SK-N-MC (cell line): ENCODE measurements at places on chromosomes 4 and X.

DNA sequence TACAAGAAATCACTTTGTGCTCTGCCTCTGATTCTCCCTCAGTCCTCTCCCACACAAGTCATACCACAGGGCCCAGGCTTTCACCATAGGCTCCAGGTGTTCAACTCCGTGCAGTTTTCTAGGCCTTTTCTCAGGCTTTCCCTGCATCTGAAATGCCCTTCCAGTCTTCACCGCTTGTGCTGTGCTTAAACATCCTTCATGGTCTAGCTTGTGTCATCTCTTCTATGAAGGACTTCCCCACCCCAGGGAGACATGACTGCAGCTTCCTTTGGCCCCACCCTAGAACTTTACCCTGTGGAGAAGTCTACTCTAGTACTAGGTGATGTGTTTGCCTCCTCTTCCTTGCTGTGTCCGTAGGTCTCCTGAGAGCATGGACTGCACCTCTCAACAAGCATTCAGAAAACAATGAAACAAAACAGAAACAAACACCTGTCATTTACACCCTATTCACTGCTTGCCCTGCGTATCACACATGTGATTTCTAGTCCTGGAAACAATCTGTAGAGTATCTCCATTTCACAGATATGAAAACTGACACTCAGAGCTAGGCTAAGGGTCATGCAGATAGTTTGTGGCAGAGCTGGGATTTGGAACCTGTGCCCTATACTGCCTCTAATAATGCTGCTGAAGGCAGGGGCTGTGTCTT, 22.7 kb upstream of the LEF1 start:
- DNase-seq: no peak

DNA sequence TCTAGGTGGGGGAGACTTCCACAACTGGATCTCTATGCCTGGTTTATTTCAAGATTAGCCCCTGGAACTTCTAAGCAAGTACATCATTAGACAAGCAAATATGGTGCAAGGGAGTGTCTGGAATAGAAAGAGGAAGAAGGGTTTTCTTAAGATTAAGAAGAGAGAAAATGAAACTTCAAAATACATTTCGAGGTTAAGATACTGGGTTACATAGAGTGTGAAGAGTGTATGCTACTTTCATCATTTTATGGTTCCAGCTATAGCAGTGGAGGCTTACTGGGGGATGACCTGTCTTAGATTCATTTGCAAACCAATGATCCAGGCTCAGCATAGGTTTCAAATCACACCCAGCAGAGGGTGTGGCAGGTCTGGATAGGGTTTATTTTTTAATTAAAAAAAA, 144.4 kb upstream of the GATB start:
- DNase-seq: no peak

DNA sequence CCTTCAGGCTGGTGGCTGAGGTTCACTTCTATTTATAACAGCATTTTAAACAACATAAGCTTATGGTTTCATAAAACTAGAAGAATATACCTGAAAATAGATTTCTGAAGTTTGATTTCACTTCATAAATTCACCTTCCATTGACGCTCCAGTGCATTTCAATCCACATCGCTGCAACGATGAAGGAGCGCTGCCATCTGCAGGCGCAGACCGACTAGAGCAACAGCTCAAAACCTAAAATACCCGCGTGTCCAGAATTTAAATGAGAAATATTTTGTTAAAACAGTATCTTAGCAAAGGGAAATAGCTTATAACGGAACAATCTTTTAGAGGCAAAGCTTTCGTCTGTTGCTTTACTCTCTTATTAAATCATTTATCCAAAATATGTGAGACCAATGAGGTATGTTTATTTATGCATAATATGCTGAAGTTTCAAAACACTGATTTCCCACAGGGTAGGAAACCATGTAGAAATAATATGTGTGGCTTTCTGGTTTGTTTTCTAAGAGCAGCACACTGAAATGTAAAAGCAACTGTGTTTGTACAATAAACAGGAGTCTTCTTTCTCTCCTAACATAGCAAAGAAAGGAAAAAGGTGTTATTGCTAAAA, 816.4 kb upstream of the FRG1 start:
- DNase-seq: no peak

- no peak for DNase-seq
Measured at GRCh38 chr4:13208558-13209193, 275.5 kb downstream of the RAB28 start.

DNA sequence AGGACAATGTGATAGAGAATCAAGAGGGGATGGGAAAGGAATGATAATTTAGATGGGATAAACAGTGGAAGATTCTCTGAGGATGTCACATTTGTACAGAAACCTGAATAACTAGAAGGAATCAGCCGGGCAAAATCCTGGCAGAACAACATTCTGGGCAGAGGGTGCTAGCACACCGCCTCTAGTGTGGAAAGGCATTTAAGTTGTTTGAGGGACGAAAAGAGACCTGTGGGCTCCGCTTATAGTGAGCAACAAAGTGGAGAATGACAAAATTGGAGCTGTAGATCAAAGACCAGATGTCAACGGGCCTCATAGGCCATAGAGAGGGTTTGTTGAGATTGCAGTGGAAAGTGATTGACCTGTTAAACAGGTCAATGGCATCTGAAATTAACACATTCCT, 596.0 kb upstream of the SLIT2 start:
- no peak for DNase-seq

DNA sequence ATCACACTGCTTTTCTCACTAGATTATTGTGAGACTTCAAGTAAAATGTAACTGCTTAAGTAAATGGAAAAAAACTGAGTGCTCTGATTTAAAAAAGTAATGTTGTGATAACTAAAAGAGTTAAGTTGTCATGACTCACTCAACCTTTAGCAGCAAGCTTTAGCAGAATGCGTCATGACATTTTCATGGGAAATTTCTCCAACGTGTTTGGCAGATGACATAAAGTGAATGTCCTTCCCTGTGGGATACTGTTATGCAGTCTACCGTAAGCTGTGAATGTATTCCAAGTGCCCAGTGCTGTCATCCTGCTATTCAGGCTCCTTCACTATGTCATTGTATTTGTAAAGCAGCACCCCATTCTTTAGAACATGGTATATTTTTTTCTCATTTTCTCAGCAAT, 136.2 kb downstream of the CPXCR1 start:
- DNase-seq: no peak

- DNase-seq: no peak
Measured at GRCh38 chrX:69124108-69124507, 41.1 kb downstream of the PJA1 start.

GRCh38 chrX:101655534-101655933, 4.1 kb downstream of the ARMCX2 start:
- no peak for DNase-seq

GRCh38 chrX:118347131-118347530, 1.2 kb downstream of the WDR44 start:
- no peak for DNase-seq

GRCh38 chr4:22014222-22014741, 65.7 kb upstream of the KCNIP4 start:
- no peak for DNase-seq

GRCh38 chr4:15654593-15655222, 449 bp downstream of the FBXL5 start:
- no peak for DNase-seq

GRCh38 chr4:19729886-19730651, 521.6 kb upstream of the SLIT2 start:
- DNase-seq: no peak

DNA sequence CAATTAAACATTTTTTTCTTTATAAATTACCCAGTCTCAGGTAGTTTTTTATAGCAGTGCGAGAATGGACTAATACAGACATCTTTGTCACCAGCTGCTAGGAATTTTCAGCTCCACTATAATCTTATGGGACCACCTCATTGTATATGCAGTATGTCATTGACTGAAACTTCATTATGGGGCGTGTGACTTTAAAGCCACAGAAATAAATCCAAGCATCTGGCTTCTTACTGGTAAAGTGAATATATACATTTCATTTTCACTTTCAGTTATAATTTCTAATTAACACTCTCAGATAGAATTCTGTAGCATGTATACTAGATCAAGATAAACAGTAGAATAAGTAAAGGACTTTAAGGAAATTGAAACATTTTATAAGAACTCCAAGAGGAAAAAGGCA, 21.9 kb downstream of the IL15 start:
- no peak for DNase-seq

DNA sequence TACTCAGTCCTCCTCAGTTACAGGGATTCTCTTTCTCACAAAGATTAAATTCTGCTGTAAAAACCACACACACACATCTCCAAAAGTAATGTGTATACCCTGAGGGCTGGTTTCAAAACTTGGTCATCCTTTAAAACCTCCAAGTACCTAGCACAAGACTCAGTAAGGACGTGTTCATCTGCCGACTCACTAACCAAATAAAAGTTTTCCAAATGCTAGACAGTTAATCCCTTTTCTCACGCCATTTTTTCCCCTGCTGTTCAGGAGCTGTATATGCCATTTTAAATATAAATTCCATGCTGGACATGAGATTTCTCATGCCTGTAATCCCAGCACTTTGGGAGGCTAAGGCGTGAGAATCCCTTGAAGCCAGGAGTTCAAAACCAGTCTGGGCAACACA, 3.9 kb upstream of the SAT1 start:
- no peak for DNase-seq

- DNase-seq: no peak
Measured at GRCh38 chr4:27915822-27916221, 1055.2 kb downstream of the STIM2 start.

DNA sequence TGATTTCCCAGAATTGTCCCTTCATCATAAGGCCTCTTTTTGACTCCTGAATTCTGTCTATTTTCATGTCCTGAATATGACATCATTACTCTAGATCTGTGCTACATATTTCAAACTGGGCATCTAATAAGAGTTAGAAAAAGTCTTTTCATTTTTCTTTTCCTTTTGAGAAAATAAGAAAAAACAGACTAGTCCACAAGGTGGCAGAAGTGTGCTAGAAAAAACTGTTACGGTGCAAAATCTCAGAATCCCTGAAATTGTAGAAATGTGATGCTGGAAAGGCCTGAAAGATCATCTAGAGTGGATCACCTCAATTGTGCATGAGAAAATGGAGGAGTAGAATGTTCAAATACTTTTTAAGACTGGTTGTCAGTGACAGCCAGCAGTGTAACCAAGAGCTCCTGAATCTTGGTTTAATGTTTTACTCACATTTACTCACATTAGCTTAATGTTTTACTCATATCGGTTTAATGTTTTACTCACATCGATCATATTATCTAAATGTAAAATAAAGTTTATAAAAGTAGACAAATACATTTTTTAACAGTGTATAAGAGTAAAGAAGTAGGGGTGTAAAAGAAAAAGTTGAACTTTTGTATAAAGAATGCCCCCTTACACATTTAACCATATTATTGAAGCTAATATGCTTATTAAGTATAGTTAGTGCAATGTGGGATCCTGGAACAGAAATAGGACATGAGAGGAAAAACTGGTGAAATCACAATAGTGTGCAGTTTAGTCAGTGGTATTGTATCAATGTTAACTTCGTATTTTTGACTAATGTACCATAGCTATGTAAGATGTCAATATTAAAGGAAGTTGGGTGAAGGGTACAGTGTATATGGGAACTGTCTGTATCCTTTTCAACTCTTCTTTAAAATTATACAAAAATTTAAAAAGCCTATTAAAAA, 15.2 kb downstream of the ASB11 start:
- no peak for DNase-seq

DNA sequence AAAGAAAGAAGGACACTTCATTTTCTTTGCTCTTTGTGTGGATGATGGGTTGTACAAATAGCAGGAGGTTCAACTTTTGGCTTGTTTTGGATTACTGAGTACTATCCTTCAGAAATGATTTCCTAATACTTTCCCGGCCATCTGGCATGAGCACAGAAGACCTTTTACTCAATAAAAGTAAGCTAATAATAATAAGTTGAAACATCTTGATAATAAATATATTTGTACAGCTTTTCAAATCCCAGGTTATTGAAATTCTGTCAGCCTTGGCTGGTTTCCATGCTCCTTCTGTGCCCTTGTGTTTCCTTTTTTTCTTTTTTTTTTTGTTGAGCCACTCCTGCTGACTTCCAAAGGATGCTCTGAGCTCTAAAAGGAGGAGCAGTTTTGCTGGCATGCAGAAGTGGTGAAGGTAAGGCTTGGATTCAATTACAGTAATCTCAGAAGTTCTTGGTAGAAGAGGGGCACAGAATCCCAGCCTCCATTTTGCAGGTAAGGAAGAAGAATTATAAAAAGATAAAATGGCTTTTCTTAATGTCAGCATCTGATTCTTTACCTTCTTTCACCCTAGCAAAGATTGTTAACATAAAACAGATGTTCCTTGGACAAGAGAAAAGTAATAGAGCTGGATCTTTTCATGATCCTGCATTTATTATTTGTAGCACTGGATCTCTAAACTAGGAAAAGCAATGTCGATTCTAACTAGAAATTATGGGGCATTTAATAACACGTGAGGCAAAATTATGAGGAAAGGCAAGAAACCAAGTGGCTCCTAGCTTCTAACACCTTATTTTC, 31.9 kb downstream of the REPS2 start:
- DNase-seq: no peak

- DNase-seq: no peak
Measured at GRCh38 chr4:138945401-138945800, 70.2 kb upstream of the NOCT start.
